ENCODE measurements at places on chromosomes 2 and 18. TPM values are rescaled to one million over a fixed set of nuclear protein-coding genes. Genes with fewer than 3 reads are reported as not detected.

- no peak for DNase-seq
Observed at GRCh38 chr2:27959496-27959895, 69.0 kb downstream of the BABAM2 start.

DNA sequence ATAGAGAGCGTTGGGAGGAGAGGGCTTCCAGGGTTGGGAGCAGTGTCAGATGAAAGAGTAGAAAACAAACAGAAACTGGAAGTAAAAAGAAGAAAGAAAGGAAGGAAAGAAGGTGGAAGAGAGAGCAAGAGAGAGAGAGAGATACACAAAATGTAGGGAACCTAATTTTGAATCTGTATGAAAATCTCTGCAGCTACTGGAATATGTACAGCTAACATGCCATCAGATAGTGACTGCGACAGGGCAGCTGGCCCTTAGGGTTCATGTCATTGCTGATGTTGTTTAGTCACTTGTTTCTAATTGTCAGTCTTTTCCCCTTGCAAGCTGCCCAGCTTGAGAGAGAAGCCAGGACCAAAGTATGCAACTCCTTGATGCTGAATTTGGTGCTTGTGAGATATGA, 85.8 kb downstream of the POLE4 start:
- no peak for DNase-seq

DNA sequence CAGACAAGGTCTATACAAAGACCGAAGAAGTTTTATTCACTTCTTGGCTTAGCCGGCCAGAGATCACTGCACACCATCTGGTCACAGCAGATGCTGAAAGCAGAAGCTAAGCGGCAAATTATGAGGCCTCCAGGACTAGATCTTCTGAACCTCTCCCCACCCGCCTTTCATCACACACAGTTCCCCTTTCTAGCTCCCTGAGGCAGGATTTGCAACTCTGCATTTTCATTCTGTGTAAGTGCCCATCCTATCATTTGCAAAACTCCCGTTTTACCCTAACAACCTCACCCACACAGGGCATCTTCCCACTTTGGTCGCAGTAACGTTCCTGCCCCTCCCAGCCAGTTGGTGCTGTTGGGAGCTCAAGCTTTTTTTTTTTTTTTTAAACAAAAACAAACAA, 3.1 kb upstream of the MOB1A start:
- no peak for DNase-seq

DNA sequence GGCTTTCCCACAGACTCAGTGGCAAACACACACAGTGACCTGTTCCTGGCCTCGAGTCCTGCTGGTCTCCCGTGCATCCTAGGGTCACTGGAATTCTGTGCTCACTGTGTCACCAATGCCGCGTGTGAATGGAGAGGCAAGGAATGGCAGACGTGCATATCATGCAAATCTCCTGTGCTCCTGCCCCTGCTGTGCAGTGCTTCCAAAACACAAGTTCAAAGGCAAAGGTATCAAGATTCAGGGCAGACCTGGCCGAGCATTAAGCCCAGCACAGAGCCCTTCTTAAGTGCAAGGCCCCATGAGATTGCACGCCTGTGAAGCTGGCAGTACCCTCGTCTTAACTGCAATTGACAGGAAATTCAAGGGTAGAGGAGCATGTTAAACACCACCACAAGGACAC, 129.1 kb downstream of the NDUFA10 start:
- DNase-seq: no peak

GRCh38 chr2:170821531-170822289, 5.0 kb downstream of the GAD1 start:
- no peak for DNase-seq

- DNase-seq: no peak
Observed at GRCh38 chr2:119219873-119220272, 3.8 kb upstream of the STEAP3 start.

GRCh38 chr2:30759481-30759880, 47.8 kb downstream of the CAPN13 start:
- DNase-seq: no peak

DNA sequence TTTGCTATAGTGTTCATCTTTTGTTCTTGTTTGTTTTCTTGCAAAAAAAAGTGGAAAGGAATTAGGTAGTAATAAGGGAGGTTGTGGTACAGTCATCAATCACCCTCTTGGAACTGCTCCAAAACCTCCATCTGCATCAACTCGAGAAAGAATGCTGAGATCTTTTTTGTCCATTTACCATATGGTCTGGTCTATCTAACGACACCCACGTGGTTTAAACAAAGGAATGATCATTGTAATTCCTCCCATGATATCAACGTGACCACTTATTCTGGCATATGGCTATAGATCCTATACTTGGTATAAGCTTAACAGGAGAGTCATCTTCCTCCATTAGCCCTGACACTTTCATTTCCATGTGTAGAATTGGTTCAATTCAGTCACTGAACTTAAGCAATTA, 1025.3 kb upstream of the NXPH2 start:
- no peak for DNase-seq

DNA sequence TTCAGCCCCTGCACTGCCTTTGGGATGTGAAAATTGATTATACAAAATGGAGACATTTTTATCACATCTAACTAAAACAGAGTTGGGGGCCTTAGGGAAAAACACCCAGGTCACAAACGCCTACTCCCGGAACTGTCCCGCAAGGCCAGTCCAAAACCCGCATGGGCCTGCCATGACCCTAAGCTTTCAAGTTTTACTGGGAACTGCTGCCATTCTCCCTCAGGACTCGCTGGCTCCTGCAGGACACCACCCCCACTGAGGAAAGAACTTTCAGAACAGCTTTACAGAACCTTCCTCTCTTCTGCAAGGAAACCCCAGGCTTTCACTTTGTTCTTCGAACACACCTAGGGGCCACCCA, 320.4 kb upstream of the HS6ST1 start:
- no peak for DNase-seq

DNA sequence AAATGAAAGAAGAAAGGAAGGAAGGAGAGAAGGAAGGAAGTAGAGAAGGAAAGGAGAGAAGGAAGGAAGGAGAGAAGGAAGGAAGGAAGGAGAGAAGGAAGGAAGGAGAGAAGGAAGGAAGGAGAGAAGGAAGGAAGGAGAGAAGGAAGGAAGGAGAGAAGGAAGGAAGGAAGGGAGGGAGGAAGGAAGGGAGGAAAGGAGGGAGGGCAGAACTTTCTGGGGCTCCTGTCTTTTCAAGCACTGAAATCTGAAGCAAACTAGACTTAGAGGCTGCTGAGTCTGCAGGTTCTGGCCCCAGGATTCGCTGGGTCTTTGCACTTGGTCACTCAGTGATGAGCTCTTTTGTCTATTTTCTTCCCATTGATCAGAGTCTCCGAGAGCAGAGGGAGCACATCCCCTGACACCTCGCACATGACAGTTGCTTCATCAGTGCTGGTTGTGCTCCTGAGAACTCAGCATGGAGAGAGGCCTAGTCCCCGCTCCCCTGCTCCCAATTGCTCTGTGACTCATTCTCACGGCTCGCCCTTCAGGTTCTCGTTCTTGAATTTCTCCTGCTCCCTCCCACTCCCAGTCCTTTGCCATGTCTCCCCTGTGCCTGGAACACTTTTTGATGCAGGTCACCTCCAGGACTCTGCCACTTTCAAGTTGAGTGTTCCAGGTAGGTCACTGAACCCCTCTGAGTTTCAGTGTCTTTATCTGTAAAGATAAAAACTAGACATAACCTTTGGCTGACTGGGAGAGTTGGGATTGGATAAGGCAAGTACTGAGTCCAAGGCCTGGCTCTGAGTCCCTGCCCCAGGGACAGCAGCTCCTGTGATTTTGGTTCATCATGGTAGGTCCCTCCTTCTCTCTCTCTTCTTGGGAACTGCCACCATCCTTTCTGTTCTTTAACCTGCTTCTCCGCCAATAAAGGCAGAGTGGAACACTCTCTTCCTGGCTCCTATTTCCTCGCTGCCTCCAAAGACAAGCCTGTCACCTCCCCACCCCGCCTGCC, 55.2 kb downstream of the TNP1 start:
- no peak for DNase-seq

DNA sequence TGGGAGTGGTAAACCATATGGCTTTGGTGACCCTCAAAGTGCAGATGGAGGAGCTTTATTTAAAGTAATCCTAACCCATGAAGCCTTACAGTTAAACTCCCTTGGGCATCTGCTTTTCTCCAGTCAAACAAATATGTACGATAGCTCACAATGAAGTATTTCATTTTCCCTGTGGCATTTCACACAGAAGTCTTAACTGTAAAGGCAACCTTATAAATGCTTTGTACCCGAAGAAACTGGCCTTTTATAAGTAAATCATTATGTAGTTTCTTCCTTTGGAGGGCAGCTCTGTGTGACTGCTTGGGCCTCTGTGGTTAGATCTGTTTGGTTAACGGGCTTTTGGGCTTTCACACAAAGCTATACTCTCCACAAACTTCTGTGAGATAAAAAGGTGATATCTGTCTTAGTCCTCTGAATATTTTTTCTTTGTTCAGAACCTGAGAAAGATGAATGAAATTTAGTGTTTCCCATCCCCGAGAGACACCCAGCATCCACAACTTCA, 46.6 kb downstream of the SCN1A start:
- no peak for DNase-seq

DNA sequence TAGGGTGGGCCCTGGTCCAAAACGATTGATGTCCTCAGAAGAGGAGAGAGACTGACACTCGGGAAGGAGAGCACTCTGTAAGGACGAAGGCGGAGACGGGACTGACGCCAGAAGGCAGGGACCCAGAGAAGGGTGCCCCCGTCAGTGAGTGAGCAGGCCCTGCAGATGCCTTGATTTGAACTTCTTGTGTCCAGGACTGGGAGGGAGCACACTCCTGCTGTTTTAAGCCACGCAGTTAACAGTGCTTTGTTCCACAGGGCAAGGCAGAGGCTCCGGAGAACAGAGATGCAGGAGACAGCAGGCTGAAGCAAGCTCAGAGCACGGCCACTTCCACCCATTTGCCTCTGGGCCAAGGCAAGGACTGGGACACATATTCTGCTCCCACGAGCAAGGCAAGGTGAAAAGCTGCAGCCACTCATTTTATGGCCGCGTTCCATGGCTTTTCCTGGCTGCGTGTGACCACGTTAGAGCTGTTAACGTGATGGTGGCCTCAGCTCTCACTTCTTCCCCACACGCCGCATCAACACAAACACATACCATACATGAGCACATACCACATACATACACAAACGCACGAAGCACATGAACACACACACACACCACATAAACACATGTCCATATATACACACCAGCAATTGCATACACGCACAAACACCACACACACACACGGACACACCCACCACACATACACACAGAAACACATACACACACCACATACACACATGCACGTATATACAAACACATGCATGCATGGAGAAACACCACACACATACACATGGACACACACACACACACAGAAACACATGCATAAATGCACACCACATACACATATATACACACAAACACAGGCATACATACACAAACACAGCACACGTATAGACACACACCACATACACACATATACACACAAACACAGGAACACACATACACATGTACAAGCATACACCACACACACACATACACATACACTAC, 521.0 kb upstream of the MYT1L start:
- no peak for DNase-seq

DNA sequence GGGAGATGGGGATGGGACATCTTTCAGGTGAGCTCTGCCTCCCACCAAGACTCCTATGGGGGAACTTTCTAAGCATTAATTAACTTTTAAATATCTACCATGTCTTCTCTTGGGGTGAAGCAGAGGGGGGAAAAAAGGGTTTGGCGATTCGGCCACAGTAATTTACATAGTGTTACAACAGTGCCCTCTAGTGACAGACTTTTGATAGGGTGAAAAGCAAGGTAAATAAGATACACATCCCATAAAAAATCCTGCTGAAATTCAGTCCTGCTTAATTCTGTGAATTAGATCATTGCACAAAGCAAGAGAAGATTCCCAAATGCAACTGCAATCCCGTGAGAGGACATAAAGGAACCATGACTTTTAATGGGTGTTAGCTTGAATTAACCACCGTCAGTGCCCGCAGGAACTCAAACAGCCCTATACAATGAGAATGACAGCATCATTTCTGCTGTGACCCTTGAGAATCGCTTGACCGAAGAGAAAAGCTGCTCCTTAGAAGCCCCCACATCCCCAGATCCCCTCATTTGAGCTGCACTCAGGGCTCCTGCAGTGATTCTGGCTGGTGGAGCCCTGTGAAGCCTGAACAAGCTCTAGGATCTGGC, 32.8 kb downstream of the FAM124B start:
- no peak for DNase-seq

GRCh38 chr18:5294457-5295230, 882 bp downstream of the ZBTB14 start:
- DNase-seq: peak; percentile 70

HS6ST1 gene
- polyA plus RNA-seq: 92.9 TPM

FHL2 gene
- 20.0 TPM for polyA plus RNA-seq

SUCLG1 gene
- 174 TPM for polyA plus RNA-seq

SP140 gene
- polyA plus RNA-seq: 1.8 TPM

NEB gene
- 17.2 TPM for polyA plus RNA-seq

IMPA2 gene
- polyA plus RNA-seq: 106 TPM

GCG gene
- not detected for polyA plus RNA-seq
